ENCODE measurements at places on chromosomes 5 and 9. TPM values are rescaled to one million over a fixed set of nuclear protein-coding genes. Genes with fewer than 3 reads are reported as not detected.

PCDHGA1 gene
- total RNA-seq, result 0.72 TPM

ANKRD55 gene
- total RNA-seq, result not detected

FOXD4 gene
- total RNA-seq, result 0.22 TPM

CEMIP2 gene
- total RNA-seq, result 77.2 TPM

ARL14EPL gene
- not detected for total RNA-seq

BTNL8 gene
- 0.26 TPM for total RNA-seq

ESM1 gene
- total RNA-seq, result not detected

IL13 gene
- total RNA-seq, result not detected

NSUN2 gene
- 116 TPM for total RNA-seq

CAPSL gene
- not detected for total RNA-seq

SERINC5 gene
- total RNA-seq, result 54.7 TPM

ANKS6 gene
- total RNA-seq, result 44.5 TPM

INIP gene
- 22.6 TPM for total RNA-seq

RAB14 gene
- 35.7 TPM for total RNA-seq

CARTPT gene
- not detected for total RNA-seq

ANKRD33B gene
- 6.9 TPM for total RNA-seq

MINAR2 gene
- not detected for total RNA-seq

GABRA1 gene
- not detected for total RNA-seq

SLC23A1 gene
- not detected for total RNA-seq

PCDHB4 gene
- 1.6 TPM for total RNA-seq

ANKRD31 gene
- 0.13 TPM for total RNA-seq

SAXO1 gene
- 0.09 TPM for total RNA-seq

APBA1 gene
- total RNA-seq, result 1.7 TPM

IRX2 gene
- total RNA-seq, result 91.6 TPM

CDX1 gene
- 0.22 TPM for total RNA-seq

ST8SIA4 gene
- total RNA-seq, result not detected

SYK gene
- 7.9 TPM for total RNA-seq

PPWD1 gene
- 43.2 TPM for total RNA-seq

SPINK14 gene
- total RNA-seq, result not detected

CTXN3 gene
- not detected for total RNA-seq

FAM78A gene
- 2.1 TPM for total RNA-seq

TAF11L10 gene
- total RNA-seq, result not detected

C9orf153 gene
- not detected for total RNA-seq

PRSS3 gene
- not detected for total RNA-seq

CD14 gene
- 0.13 TPM for total RNA-seq

Data from H9 (cell line).